AG04450 (cell line): ENCODE measurements at places on chromosomes 3 and 15.

DNA sequence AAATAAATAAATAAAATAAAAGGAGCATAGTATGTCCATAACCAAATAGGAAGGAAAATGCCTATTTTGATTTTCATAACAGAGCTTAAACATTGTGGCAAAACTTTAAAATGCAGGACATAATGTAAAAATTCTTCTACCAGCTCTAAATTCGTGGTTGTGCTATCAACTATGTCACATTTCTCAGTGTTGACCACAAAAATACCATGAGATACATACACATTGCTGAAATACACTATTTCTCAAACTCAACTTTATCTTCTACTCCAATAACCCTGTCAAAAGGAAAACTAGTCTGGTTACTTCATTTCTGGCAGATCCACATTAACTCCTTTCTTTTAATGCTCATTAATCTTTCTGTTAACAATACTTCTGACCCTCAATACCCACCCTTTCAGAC lies 523.2 kb downstream of the FHIT start:
- DNase-seq = no peak

GRCh38 chr15:49625460-49626036 lies 4.7 kb downstream of the DTWD1 start:
- no peak for DNase-seq

DNA sequence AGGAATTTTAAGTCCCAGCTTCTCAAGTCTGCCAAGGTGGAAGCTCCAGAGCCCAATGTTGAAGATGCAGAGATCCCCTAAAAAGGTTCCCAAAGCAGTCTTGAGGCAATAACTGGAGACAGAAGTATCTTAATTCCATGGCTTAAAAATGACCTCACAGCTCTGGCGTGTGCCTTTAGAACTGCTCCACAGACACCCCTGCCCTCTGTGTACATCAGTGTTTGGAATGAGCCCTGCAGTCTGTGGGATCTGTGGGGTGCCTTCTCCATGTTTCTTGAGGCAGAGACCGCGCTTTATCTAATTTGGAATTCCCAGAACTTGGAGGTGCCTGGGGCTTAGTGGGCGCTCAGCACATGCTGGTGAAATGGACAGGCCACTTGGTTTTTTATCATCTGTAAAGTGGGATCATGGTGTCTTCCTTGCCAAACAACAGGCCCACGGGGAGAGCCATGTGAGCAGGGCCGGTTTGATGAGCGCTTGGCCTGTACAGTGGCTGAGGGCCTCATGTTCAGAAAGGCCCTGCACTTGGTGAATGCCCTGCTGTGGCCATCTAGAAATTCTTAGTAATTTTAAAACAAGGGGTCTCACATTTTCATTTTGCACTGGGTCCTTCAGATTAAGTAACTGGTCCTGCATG lies 7.1 kb downstream of the ITGA11 start:
- no peak for DNase-seq

- no peak for DNase-seq
These were observed 70.6 kb downstream of the AP4E1 start for GRCh38 chr15:50979041-50979440.

DNA sequence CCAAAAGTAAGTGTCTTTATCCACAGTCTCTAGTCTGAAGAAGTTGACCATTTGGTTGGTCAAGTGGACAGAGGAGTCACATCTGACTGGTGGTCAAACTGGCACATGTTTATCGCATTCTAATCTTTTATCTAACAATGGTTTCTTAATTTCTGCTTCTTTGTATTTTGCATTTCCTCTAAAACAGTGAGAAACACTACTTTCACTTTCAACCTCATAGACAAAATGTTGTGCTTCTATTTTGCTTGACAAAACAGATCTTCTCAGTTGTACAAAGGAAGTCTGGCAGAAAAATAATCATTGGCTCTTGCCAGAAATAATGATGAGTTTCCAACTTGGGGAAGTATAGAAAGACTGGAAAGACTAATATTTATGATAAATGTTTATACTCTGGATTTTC lies 103.9 kb downstream of the MME start:
- DNase-seq = no peak

DNA sequence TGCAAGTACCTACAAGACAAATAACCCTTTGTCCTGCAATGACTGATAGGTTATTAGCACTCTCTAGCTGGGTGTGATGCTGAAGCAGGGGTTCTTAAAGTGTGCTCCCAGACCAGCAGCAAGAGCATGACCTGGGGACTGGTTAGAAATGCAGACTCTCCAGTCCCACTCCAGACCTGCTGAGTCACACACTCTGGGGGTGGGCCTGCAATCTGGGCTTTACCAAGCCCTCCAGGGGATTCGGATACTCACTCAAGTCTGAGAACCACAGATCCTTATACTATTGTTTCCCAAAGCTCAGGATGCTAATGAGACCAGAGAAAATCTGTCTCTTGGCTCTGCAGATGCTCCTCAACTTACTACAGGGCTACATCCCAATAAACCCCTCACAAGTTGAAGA lies 142.1 kb upstream of the RAD18 start:
- no peak for DNase-seq

- DNase-seq = no peak
These were observed 247.9 kb upstream of the ONECUT1 start for GRCh38 chr15:53037904-53038654.

- DNase-seq = no peak
These were observed 10.7 kb downstream of the XIRP1 start for GRCh38 chr3:39181408-39182335.

DNA sequence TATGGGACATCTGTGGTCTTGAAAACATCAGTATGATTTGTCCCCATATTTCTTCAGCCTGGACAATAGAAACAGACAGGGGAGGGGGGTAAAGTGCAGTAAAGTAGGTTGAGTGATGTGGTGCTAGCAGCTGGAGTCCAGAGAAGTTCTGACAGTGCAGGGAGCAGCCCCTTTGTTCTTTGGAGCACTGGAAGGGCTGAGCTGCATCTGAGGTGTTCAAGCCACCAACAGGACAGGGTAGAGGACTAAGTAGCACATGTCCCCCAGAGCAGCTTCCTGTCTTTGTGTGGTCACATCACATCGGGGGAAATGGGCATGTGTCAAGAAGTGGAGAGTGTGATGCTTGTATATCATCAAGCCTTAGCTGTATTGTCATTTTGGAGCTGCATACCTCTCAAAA lies 12.1 kb downstream of the MRPS22 start:
- no peak for DNase-seq

GRCh38 chr15:91291673-91292072 lies 191.6 kb downstream of the SV2B start:
- DNase-seq = no peak

DNA sequence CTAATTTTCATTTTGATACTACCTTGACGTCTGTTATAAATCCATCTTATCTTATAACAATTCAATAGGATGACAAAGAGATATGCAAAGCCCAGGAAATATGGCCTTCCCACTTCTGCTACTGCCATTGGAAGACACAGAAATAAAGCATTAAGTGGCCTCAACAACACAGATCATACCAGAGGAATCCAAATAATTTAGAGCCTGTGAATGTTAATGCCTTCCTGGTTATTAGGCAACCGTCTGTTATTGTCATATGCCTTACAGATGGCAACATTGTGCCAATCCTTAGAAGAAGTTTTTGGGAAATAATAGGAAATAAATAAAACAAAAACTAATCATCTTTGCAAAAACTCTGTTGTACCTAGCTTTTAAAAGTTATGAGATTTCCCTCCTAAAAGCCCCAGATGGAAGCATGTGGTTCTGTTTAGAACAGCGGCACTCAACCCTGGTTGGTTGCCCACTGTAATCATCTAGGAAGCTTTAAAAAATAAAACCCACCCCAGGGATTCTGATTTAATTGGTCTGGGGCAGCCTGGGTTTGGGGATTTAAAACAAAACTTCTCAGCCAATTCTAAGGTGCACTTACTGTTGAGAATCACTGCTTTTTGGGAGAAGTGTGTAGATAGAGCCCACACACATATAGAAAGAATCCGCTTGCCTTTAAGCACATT lies 704.8 kb upstream of the CFAP20DC start:
- DNase-seq = no peak

DNA sequence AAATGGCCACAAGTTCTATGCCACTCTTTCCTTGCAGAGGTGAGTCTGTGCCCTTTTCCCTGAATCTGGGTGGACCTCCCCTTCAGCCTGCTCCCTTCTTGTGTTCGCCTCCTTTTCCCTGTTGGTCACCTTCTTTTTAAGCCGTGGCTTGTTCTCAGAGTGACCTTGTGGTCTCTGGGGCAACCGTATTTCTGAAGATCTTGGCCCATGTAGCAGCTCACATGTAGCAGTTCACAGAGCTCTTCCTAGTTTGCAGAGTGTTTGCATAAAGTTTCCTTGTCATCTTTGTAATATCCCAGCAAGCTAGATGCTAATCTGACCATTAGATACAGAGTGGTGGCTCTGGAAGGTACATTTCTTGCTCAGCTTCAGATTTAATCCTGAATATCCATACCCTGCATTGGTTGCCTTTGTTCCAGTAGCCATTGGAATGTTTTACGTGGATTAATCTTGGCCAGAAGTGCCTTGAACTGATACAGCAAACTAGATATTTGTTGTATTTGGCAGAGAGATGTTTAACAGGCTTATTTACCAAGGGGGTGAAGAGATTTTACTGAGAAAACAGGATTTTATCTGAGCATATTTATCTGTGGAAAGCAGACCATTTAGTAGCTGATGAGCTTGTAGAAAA lies 40.7 kb upstream of the BSN start:
- no peak for DNase-seq

DNA sequence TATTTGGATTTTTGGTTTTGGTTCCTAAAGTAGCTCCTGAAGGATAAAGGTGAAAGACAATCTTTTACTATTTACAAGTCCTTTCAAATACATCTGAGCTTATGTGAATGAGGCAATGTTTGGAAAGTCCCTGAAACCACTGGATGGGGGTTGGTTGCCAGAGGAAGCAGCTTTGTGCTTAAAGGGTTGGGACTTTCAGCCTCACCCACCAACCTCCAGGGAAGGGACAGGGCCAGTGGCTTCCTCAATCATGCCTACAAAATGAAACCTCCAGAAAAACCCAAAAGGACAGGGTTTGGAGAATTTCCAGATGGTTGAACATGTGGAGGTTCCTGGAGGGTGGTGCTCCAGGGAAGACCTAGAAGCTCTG lies 20.9 kb upstream of the ABHD17C start:
- peak; percentile 27 for DNase-seq

GRCh38 chr3:105866656-105867653 lies 1.9 kb downstream of the CBLB start:
- no peak for DNase-seq

GRCh38 chr3:74004386-74004785 lies 379.6 kb upstream of the PDZRN3 start:
- DNase-seq = no peak

DNA sequence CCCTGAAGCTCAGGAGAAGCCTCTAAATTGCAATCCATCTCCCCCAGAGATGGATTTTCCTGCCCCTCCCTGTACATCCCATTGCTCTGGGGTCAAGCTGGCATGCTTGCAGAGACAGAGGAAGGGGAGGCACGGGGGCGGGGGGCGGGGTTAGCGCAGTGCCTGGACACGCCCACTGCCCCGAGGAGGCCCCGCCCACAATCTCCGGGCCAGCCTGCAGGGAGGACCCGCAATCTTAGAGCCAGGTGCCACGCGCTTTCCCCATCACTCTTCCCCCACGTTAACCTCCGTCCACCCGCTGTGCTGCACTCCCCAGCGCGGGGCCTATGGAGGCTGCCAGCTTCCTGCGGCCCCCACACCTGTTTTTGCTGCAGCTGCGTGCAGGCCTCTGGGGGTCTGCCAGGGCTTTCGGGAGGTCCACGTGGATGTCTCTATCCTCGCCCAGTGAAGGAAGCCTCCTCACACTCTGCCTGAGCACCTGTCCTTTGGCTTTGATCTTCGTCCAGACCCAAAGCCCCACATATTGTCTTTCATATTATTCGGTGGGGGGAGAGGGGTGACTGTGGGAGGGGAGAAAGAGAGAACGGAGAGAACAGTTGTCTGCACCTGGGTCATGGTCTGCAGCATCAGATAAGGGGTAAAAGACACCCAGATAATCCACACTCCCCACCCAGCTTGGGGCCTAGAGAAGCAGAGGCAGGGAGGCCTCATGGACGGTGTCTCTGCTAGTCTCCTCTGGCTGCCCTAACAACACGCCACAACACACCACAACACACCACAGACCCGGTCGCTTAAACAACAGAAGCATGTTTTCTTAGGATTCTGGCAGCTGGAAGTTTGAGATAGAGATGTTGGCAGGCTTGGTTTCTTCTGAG lies 118.0 kb upstream of the MEF2A start:
- DNase-seq = no peak

DNA sequence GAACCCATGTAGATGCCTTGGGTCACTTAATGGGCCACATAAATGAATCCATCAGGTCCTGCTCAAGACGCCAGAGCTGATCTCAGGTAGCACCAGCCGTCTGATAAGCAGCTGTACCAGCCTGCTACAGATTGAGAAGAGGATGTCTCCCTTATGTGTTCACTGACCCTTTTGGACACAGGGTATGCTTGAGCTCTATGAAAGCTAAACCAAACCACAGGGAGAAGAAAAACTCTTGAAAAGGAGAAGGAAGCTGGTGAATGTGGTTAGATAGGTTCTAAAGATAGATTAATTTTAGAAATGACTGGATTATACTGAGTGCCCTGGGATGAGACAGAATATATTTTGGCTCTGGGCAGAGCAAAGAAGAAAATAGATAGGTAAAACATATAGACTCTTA lies 187.5 kb downstream of the SPATA16 start:
- DNase-seq = no peak
